CD4-positive, alpha-beta memory T cell (primary cell): ENCODE measurements at places on chromosomes 3 and 15. TPM values are rescaled to one million over a fixed set of nuclear protein-coding genes. Genes with fewer than 3 reads are reported as not detected.

- no peak for DNase-seq
- peaks cover 42% of the 10 kb centered on the region for H3K4me1 ChIP-seq
- H3K27me3 ChIP-seq, result no peaks in the 10 kb centered on the region
Observed at GRCh38 chr3:179020112-179020511, 51.5 kb downstream of the ZMAT3 start.

DNA sequence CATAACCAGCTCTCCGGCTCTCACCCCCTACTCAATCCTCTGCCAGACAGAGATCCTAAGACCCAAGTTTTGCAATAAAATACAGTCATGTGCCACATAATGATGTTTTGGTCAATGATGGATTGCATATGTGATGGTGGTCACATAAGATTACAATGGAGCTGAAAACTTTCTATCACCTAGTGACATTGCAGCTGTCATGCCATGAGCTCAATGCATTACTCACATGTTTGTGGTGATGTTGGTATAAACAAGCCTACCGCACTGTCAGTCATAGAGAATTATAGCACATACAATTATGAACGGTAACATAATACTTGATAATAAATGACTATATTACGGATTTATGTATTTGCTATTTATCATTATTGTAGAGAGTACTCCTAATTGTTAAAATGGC, 26.9 kb upstream of the SAMMSON start:
- no peaks in the 10 kb centered on the region for H3K27me3 ChIP-seq
- H3K27ac ChIP-seq, result no peak overlapping the region
- no peaks in the 10 kb centered on the region for H3K4me1 ChIP-seq
- no peak overlapping the region for H3K4me3 ChIP-seq

RARB gene
- not detected for total RNA-seq

DNA sequence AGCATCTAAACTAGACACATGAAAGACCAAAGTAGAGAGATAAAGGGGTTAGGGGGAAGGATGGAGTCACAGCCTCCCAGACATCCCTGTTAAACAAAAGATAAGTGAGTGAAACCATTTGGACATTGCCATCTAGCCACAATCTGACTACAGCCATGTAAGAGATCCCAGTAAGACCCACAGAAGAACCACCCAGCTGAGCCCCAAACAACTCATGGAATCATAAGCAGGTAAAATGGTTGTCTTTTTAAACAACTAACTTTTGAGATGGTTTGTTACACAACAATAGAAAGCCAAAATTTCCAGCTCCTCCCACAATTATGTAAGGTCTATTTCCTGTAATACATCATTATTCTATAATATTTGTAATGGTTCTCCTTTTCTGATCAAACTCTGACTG, 437.5 kb downstream of the IGSF11 start:
- no peaks in the 10 kb centered on the region for H3K36me3 ChIP-seq
- DNase-seq, result no peak
- H3K27me3 ChIP-seq, result no peaks in the 10 kb centered on the region
- no peak overlapping the region for H3K27ac ChIP-seq
- no peaks in the 10 kb centered on the region for H3K4me1 ChIP-seq
